Activated CD8-positive, alpha-beta T cell treated with anti-CD3 and anti-CD28 coated beads, Interleukin-2, amount 10 ng/mL, durations not matched to agents 7 days and 5 days (primary cell): ENCODE measurements at places on chromosomes 6 and 20. TPM values are rescaled to one million over a fixed set of nuclear protein-coding genes. Genes with fewer than 3 reads are reported as not detected.

GRCh38 chr6:166206510-166207283 lies 39.0 kb upstream of the TBXT start:
- DNase-seq = no peak

GRCh38 chr20:63952210-63952535 lies 4.0 kb downstream of the UCKL1 start:
- DNase-seq = no peak

DNA sequence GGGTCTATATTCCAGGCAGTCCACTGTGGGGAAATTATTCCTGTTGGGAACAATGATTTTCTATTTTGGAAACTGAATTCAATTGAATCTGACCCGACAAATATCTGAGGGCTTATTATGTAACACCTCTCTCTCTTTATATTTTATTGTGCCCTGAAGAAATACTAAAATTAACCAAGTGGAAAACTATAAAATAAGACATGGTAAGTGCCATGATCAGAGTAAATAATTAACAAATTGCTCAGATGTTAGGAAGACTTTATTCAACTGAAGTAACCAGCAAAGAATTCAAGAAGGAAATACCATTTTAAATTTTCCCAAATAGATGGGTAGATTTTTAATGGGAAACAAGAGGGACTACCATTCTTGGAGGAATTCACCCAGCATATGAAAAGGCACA lies 632.9 kb downstream of the MAFB start:
- DNase-seq = no peak

The NHSL1 gene
- 0.13 TPM for total RNA-seq

The TBXT gene
- not detected for total RNA-seq

GRCh38 chr6:41683273-41683522 lies 44.9 kb downstream of the MDFI start:
- no peak for DNase-seq

The FBXO5 gene
- 73.9 TPM for total RNA-seq

- DNase-seq = no peak
Measured at GRCh38 chr6:67706388-67706787, 928.7 kb upstream of the ADGRB3 start.

The HLA-DPB1 gene
- 21.0 TPM for total RNA-seq

The RXRB gene
- total RNA-seq = 33.5 TPM

DNA sequence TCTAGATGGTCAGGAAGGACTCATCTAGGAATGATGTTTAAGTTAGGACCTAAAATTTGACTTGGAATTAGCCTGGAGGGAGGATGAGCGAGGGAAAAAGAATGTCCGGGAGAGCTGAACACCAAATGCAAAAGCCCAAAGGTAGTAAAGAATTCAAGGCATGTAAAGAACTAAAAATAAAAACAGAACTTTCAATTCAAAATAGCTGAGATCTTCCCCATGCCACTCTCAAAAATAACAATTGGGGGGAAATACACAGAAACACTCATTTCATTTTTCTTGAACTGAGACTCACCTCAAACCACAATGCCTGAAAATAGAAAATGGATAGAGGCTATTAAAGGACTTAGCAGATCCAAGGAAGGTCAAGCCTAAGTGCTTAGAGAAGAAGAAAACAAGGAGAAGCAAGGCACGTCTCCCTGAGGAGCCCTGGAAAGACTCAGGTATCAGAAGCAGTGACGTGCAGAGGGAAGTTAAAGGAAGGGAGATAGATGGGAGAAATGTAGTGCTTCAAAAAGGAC lies 10.4 kb downstream of the PXT1 start:
- no peak for DNase-seq

GRCh38 chr6:131947986-131948661 lies 3.0 kb downstream of the CCN2 start:
- no peak for DNase-seq

GRCh38 chr20:41232973-41233926 lies 84.3 kb downstream of the ZHX3 start:
- no peak for DNase-seq

GRCh38 chr6:95364016-95364604 lies 213.2 kb upstream of the MANEA start:
- DNase-seq = no peak
